RWPE2 (cell line): ENCODE measurements at places on chromosomes 4 and X.

DNA sequence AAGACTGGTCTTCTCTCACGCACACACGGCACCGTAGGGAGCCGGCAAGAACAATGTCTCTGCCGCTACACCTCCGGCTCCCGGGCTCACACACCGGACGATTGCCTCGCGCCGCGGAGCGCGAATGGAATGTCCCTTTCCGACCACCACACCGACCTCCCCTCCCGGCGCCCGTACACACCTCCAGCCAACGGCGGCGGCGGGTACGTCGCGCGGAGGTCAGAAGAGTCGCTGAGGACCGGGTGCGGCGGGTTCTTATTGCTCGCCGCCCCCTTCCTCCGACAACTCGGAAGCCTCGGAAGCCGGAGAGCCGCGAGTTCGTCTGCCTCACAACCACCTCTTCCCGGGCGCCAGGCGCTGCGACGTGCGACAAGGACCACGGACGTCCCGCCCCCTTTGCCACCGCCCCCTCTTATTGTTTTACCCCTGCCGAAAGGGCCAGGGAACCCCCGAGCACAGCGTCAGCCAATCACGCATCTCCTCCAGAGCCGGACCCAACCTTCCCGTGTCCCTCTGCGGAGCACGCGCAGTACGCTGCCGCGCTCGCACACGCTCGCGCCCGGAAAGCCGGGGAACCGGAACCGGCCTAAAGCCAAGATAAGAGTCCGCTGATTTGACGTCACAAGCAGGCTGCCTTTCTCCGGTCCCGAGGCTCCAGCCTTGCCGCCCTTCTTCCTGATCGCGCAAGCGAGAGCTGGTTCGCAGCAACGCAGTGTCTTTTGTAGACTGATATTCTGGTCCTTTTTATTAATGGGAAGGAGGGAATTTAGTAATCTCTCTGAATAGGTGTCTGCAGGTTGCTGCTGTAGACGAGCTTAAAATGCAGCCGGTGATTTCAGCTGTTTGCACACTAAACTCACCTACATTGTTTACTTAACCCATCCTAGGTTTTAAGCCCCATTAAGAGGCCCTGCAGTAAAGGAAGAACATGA is at the start of gene G3BP2:
Gene G3BP2 (minus strand): TSS at position 385 of the 932 bp plus-strand sequence. CDS start 11,386 bp downstream, outside the sequence.
- DNase-seq, result peak; percentile 95

GRCh38 chr4:180721356-180721755 is 1521.8 kb upstream of the TENM3 start:
- DNase-seq, result no peak

GRCh38 chr4:87559090-87559837 is 30.1 kb upstream of the SPARCL1 start:
- no peak for DNase-seq

GRCh38 chrX:150478496-150479492 is 89.6 kb upstream of the MTM1 start:
- no peak for DNase-seq

DNA sequence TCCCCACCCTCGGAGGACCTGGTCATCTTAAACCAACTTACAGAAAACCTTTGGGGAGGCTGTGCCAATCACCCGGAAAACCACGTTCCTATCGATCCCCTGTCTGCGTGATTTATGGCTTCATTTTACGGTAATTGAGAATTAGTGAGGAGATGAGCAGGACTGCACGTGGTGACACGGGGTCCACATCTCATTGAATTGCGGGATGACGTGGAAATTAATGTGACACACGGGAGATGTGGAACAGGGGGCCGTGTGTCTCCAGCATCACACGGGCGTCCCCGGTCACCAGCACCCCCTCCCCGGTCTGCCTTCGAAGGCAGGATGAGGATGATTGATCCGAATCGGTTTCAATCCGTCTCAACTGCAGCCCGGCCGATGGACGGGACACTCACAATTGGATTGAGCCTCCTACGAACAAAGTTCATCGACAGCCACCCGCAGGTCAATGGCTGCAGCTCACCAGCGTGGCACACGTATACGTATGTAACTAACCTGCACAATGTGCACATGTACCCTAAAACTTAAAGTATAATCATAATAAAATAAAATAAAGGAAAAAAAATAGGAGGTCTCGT is 160.3 kb downstream of the SHOX start:
- DNase-seq, result no peak

DNA sequence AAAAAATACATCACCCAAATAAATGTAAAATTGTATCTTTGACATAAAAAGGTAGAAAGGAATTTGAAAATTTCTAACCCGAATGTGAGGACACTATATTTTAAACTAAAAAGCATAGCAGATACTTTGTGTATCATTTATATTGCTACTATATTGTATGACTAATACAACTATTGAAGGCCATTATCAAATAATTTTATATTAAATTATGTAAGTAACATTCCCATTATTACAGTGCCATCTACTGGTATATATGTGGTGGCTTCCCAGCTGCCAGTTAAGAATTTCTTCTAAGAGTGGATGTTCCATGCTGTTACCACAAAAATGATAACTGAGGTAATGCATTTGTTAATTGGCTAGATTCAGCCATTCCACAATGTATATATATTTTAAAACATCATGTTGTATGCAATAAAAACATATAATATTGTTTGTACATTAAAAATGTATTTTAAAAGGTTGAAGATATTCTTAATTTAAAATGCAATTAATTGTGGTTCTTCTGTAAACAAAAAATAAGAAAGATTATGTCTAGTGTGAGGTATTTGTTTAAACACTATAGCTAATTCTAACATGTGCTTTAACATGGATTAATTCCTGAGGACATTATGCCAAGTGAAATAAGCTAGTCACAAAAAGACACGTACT is 65.3 kb downstream of the EGF start:
- no peak for DNase-seq

- DNase-seq, result no peak
Observed at GRCh38 chrX:100650841-100651240, 6.8 kb downstream of the SRPX2 start.

DNA sequence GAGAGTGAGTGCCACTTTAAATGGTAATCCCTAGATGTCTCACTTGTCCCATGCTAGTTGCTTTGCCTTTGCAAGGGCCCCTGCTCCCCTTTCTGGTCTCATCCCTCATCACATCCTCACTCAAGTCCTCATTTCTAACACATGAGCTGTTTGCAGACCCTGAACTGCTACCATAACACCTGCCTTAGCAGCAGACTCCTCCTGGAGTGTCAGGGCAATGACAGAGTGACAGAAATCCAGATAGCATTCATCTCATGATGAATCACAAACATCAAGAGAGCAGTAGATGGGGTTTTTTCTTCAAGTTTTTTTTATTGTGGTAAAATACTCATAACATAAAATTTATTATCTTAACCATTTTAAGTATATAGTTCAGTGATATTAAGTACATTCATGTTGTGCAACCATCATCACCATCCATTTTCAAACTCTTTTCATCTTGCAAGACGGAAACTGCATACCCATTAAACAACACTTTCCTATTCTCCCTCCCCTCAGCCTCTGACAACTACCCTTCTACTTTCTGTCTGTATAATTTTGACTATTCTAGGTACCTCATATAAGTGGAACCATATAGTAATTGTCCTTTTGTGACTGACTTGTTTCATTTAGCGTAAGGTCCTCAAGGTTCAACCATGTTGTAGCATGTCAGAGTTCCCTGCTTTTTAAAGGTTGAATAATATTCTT is 133.2 kb upstream of the RPS6KA3 start:
- DNase-seq, result no peak

DNA sequence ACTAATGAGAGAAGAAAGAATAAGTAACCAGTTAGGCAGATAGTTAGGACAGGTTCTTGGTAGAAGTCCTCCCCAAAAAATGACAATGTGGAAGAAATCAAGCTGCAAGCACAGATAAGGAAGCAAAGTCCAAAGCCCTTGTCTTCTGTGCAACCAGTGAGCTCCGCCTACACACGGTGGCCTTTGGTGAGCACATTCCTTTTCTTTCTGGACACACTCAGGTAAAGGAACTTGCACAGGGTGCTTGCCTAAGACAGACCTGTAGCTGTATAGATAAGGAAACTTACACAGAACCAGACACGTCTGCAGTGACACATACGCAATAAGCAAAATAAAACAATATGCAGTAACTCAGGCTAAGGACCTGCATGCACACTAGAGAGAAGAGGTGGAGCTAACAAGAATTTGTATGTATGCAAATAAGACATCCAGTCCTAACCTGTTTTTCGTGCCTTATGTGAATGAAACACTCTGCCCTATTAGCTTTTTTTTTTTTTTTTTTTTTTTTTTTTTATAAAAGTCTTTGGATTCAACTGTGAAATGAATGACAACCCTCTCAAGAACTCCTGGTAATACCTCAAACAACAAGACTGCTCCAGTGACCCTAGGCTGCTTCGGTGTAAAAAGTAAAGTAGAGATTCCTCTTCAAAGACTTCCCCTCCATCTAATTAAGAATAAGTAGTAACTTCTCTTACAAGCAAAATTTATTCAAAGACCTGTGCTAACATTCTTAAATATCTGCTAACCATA is 48.8 kb downstream of the UGT2B10 start:
- no peak for DNase-seq

DNA sequence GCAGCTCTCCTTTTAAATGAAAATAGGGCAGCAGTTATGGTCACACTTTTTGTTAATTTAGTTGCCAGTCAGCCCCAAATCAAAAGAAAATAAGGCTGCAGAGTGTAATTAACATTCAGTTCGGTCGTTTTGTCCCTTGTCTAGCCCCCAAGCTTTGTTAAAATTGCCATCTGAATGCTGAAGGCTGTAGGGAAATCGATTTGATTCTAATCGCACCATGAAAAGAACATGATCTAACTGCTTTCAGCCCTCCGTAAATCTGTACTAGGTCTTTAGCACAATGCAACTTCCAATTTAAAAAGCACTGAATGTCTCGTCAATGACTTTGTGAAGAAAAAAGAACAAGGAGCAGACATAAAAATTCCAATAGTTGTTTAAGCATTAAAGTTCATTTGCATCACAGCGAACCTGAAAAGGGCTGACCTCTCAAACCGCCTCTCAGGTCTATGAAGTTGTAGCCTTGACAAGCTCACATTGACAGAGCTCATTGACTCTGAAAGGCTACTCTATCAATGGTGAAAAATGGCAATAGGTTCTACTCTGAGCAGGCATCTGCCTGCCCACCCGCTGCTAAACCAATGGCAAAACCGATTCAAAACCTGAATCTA is 48.9 kb downstream of the CHIC2 start:
- no peak for DNase-seq

GRCh38 chr4:76556452-76556851 is 121.4 kb downstream of the SHROOM3 start:
- no peak for DNase-seq

DNA sequence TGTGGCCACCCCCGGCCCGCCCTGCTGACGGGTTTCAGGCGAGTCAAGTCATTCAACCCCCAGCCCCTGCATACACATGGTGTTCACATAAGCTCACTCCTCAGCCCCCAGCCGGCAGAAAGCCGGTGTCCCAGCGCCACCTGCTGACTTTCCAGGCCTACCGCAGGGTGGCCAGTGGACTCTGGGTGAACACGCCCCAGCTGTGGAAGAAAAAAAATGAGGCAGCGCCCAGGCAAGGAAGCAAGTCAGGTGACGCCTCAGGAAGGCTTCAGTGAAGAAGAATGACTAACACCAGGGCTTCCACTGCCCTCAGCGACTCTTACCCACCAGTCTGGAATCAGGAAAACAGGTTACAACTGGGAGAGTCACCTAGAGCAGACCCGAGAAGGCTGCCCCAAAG is 15.8 kb downstream of the BCAP31 start:
- DNase-seq, result peak; percentile 83

GRCh38 chr4:13261486-13262257 is 222.5 kb downstream of the RAB28 start:
- DNase-seq, result no peak

DNA sequence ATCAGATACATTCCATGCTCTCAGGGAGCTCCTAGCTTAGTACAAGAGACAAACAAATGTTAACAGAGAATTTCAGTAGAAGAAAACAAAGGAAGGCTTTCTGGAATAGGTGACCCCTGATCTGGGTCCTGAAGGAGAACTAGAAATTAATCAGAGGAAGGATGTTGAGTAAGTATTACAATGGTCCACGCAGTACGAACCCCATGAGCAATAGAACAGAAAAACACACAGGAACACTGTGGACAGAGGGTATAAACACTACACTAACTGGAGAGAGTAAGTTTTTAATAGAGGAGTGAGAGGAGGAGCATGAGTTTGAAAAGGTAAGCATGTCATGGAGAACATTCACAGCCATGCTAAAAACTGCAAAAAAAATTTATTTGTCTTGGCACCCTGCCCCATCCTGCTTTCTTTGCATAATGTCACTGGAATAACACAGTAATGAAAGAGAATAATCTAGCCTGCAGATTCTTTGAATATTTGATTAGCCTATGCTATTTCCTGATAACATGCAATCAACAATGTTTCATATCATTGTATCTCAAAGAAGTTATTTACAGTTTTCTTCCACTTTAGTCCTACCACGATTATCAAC is 140.3 kb upstream of the ZXDB start:
- no peak for DNase-seq

GRCh38 chrX:119552508-119552907 is 12.7 kb downstream of the STEEP1 start:
- DNase-seq, result no peak

DNA sequence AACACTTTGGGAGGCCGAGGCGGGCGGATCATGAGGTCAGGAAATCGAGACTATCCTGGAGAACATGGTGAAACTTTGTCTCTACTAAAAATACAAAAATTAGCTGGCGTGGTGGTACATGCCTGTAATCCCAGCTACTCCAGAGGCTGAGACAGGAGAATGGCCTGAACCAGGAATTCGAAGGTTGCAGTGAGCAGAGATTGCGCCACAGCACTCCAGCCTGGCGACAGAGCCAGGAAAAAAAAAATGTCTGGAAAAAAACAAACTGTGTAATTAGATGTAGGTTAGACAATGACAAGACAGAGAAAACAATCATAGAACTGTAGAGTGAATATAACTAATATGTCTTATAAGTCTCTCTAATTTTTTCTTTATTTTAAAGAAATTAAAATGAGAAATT is 1002.5 kb upstream of the LCORL start:
- DNase-seq, result no peak

DNA sequence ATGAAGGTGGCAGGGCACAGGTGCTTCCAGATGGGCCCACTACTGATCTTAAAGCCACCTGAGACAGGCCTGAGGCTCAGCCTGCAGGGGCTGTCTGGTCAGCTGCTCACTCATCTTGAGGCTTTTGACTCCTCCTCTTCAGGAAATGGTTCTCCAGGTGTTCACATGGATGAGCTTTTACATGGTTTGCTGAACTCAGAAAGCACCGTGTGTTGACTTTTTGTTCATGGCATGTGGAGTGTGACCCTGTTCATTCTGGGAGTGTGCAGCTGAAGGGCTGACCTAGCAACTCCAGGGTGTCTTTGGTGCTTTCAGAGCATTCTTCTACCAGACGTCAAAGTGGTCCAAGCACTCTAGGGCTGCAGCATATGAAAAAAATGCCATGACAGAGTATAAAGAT is 111.1 kb downstream of the CCNG2 start:
- DNase-seq, result no peak

GRCh38 chr4:37367901-37368300 is 123.4 kb downstream of the NWD2 start:
- DNase-seq, result no peak

GRCh38 chr4:2313366-2313765 is 51.5 kb upstream of the MXD4 start:
- DNase-seq, result no peak
